ENCODE measurements at places on chromosomes 2 and 18. TPM values are rescaled to one million over a fixed set of nuclear protein-coding genes. Genes with fewer than 3 reads are reported as not detected.

The ACVR2A gene
- 8.9 TPM for total RNA-seq

The GALNT5 gene
- total RNA-seq = 32.4 TPM

- no peaks in the 10 kb centered on the region for H3K27me3 ChIP-seq
- no peaks in the 10 kb centered on the region for H3K4me1 ChIP-seq
- peak; percentile 31 for DNase-seq
- H3K36me3 ChIP-seq = no peaks in the 10 kb centered on the region
- H3K4me3 ChIP-seq = no peak overlapping the region
- H3K27ac ChIP-seq = no peak overlapping the region
Measured at GRCh38 chr18:9961041-9961440, 47.2 kb downstream of the VAPA start.

DNA sequence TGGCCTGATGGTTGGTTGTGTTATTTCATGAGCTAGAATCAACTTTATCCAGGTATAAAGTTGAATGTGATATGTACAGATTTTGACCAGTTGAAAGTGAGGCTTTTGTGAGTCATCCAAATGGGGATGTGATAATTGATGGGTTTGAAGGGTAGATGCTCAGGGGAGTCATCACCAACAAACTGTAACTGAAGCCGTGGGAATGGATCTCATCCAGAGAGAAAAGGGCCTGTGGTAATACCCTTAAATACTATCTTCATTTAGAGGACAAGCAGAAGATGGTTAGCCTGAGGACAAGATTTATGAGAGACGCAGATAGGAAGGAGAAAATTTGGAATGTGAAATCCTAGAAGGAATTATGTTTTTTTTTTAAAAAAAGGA, 90.5 kb upstream of the MYO3B start:
- no peaks in the 10 kb centered on the region for H3K36me3 ChIP-seq
- H3K4me1 ChIP-seq = no peaks in the 10 kb centered on the region
- DNase-seq = no peak
- no peaks in the 10 kb centered on the region for H3K27me3 ChIP-seq
- no peak overlapping the region for H3K27ac ChIP-seq

The ACADL gene
- 0.51 TPM for total RNA-seq

DNA sequence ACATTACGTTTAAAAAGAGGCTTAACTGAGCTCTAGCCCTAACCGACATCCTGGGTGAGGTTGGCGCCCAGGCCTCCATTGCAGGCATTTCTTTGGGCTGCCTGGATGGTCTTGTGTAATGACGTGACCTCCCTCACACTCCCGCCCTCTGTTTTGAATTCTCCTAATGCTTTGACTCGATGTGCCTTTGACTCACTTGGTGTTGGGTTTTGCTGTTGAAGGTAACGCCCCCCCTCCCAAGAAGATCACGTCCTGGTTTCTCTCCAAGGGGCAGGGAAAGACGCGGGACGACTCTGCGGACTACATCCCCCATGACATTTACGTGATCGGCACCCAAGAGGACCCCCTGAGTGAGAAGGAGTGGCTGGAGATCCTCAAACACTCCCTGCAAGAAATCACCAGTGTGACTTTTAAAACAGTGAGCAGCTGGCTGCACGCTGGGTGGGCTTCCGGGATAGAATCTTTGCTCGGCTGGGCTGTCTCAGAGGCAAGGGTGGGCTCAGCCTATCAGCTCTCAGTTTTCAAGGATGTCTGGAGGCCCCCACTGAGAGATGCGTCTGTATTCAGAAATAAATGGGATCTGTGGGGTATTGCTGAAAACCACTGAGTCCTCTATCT, 87.9 kb upstream of the ATG16L1 start:
- H3K27me3 ChIP-seq = peaks cover 6% of the 10 kb centered on the region
- no peaks in the 10 kb centered on the region for H3K36me3 ChIP-seq
- H3K4me1 ChIP-seq = no peaks in the 10 kb centered on the region
- H3K4me3 ChIP-seq = no peak overlapping the region
- no peak overlapping the region for H3K27ac ChIP-seq

- H3K4me3 ChIP-seq = no peak overlapping the region
- no peaks in the 10 kb centered on the region for H3K4me1 ChIP-seq
- H3K27ac ChIP-seq = no peak overlapping the region
- DNase-seq = no peak
Measured at GRCh38 chr2:140276661-140277060, 1496.5 kb upstream of the NXPH2 start.

- DNase-seq = no peak
- no peak overlapping the region for H3K4me3 ChIP-seq
- no peak overlapping the region for H3K27ac ChIP-seq
Measured at GRCh38 chr18:61771861-61772260, 120.9 kb downstream of the RNF152 start.

The ABCG5 gene
- not detected for total RNA-seq

DNA sequence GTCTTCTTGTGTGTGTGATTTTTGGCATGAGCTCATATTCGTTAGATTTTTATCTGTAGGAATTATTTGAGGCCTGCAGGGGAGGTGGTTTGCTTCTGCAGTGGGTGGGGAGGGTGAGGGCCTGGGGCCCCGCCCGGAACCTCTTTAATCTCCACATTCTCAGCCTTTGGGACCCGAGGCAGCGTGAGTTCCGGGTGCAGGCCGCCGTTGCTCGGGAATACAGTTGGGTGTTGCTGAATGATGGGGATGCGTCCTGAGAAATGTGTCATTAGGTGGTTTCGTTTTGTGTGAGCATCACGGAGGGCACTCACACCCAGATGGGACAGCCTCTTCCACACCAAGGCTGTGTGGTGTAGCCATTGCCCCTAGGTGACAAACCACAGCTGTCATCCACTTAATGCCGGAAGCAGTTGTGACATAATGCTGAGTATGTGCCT, 13.7 kb upstream of the GAL3ST2 start:
- H3K36me3 ChIP-seq = peaks cover 5% of the 10 kb centered on the region
- no peaks in the 10 kb centered on the region for H3K27me3 ChIP-seq
- H3K4me3 ChIP-seq = no peak overlapping the region

- no peaks in the 10 kb centered on the region for H3K4me1 ChIP-seq
- no peaks in the 10 kb centered on the region for H3K36me3 ChIP-seq
- H3K4me3 ChIP-seq = no peak overlapping the region
- no peak for DNase-seq
- no peaks in the 10 kb centered on the region for H3K27me3 ChIP-seq
- no peak overlapping the region for H3K27ac ChIP-seq
Measured at GRCh38 chr2:13021470-13021957, 304.8 kb downstream of the TRIB2 start.

GRCh38 chr2:85376291-85377065, 21.9 kb downstream of the ELMOD3 start:
- H3K27me3 ChIP-seq = no peaks in the 10 kb centered on the region
- H3K36me3 ChIP-seq = no peaks in the 10 kb centered on the region
- no peaks in the 10 kb centered on the region for H3K4me1 ChIP-seq
- no peak for DNase-seq
- H3K4me3 ChIP-seq = no peak overlapping the region

The CRYGD gene
- not detected for total RNA-seq

The GRHL1 gene
- 0.77 TPM for total RNA-seq

The CDCA7 gene
- total RNA-seq = 1.3 TPM

GRCh38 chr2:69075486-69075885, 62.5 kb downstream of the ANTXR1 start:
- peaks cover 8% of the 10 kb centered on the region for H3K36me3 ChIP-seq
- no peaks in the 10 kb centered on the region for H3K4me1 ChIP-seq
- DNase-seq = no peak

GRCh38 chr2:181310967-181311366, 146.2 kb upstream of the ITGA4 start:
- H3K27ac ChIP-seq = no peak overlapping the region
- H3K4me1 ChIP-seq = no peaks in the 10 kb centered on the region
- no peaks in the 10 kb centered on the region for H3K36me3 ChIP-seq
- DNase-seq = no peak
- no peak overlapping the region for H3K4me3 ChIP-seq
- no peaks in the 10 kb centered on the region for H3K27me3 ChIP-seq
